Neural progenitor cell (in vitro differentiated cells): ENCODE measurements at places on chromosomes 5 and 9. TPM values are rescaled to one million over a fixed set of nuclear protein-coding genes. Genes with fewer than 3 reads are reported as not detected.

The IL13 gene
- not detected in 2 replicates for total RNA-seq

The LPAR1 gene
- 30.3 and 36.0 TPM in 2 replicates for total RNA-seq

The AQP7 gene
- 0.25 TPM in 1 of 2 replicates, not detected in the other for total RNA-seq

The GMCL2 gene
- not detected in 2 replicates for total RNA-seq

The HSPB3 gene
- not detected in 2 replicates for total RNA-seq

The AGXT2 gene
- total RNA-seq = not detected in 2 replicates

The C5orf58 gene
- not detected in 2 replicates for total RNA-seq

The FRMPD1 gene
- total RNA-seq = not detected in 2 replicates

The PRRT1B gene
- not detected in 2 replicates for total RNA-seq

The PRLR gene
- 0.51 and 1.3 TPM in 2 replicates for total RNA-seq
